ENCODE measurements at places on chromosomes 7 and 10.
A peak's percentile ranks its signal among the peaks of the same experiment; 100 is the strongest.

DNA sequence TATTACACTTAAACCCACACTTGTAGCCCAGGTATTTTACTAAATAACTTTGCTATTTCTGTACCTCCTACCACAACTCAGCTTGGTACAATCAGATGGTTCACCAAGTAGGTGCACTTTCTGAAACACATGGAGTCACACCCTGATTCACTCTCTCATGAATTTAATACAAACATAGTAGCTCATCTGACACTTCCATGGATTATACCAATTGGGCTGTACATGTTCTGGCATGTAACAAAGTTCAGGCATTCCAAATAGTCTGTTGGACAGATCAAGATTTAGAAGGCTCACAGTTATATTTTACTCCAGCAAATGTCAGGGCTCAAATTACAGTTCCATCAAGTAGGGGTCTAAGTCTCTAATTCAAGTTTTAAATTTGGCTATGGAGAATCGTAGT is 62.2 kb upstream of the RNF148 start:
- DNase-seq, result no peak

DNA sequence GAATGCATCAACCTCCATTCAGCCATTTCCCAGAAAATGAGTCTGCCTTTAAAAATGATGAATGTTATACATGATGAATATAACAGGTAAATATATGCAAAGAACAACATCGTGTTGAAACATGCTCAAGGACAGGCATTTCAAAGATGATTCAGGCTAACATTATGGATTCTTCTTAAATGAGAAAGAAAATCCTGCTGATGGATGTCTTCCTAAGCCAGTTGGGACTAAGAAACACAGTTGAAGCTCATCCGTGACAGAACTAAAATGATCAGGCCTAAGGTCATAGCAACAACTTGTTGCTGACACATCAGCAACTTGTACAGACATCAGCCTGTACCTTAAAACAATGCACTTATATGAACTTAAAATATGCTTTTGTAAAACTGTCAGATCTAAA is 267.9 kb downstream of the MAGI2 start:
- DNase-seq, result no peak

DNA sequence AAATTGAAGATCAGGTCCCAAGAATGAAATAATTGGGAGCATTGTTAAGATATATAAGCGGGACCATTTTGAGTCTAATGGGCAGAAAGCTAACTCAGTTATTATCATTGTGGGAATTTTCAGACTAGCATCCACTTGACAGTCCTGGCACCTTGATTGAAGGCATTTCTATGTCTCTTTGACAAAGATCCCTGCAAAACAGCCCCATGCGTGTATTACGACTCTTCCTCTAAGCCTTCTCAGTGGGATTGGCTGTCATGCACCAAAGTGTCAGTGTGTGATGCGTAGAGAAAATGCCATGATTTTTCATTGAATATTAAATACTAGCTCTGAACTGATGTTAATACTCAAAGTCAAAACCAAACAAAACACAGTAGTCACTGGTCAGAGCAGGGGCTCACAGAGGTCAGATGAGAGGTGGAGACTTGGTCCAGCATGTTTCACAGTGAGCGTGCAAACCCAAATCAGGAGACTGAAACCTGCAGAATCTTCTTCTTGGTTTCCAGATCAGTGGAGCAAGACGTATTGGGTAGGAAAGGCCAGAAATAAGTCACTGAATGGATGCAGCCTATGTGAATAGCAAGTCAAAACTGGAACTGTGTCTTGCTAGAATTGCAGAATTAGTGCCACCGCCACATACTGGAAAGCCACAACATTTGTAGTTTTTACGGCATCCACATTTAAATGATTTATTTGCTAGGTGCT is 303.6 kb upstream of the AKR1E2 start:
- no peak for DNase-seq

GRCh38 chr7:128912281-128912680 is 1.8 kb upstream of the KCP start:
- no peak for DNase-seq

DNA sequence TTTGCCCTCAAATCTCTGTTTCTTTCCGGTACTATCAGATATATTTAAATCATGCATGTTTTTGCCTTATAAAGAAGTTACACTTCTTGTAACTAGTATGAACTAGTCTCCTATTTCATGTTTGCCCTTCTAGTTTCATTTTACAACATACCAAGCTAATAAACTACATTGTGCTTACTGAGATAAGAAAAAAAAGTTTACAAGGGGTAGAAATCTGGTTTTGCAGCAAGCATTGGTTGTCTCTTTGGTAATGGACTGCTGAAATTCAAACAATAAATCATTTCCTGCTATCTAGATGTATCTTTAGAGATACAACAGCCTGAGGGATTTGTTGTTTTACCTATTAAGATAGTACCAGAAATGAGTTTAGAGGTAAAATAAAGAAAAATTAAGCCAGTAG is 18.8 kb downstream of the PTTG1IP2 start:
- DNase-seq, result no peak

- no peak for DNase-seq
These were observed 196.9 kb upstream of the CDCA7L start for GRCh38 chr7:22142572-22142971.

GRCh38 chr10:82738592-82738991 is 863.6 kb downstream of the NRG3 start:
- DNase-seq, result no peak

DNA sequence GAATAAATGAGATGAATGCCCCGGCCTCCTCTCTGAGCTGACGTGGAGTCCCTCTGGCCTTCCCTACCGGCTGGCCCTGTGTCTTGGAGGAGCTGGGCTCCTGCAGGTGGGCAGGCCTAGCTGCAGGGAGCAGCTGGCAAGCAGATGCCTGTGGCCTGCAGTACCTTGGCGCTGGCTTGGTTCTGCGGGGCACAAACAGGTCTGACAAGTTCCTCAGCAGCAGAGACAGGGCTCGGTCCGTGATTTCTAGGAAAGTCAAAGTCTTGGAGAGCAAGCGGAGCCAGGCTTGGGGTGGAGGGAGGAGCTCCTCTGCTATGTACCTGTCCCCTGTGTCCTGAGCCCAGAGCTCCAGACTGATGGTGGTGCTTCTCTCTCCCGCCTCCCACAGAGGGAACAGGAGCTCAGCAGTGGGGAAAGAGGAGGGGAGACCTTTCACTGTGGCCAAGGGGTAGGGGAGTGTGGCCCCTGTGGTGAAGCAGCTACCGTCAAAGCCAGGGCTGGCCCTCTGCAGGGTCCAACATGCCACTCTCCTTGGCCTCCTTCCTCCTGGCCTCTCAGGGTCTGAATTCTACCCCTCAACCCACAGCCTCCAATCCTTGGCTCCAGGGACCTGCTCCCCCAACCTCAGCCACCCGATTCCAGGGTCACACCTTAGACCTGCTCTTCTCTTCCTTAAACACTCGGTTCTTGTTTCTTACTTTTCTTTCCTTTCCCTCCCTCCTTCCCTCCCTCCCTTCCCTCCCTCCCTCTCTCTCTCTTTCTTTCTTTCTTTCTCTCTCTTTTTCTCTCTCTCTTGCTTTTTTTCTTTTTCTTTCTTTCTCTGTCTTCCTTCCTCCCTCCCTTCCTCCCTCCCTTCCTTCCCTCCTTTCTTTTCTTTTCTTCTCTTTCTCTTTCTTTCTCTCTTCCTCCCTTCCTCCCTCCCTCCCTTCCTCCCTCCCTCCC is 20.1 kb downstream of the MYL10 start:
- DNase-seq, result no peak

DNA sequence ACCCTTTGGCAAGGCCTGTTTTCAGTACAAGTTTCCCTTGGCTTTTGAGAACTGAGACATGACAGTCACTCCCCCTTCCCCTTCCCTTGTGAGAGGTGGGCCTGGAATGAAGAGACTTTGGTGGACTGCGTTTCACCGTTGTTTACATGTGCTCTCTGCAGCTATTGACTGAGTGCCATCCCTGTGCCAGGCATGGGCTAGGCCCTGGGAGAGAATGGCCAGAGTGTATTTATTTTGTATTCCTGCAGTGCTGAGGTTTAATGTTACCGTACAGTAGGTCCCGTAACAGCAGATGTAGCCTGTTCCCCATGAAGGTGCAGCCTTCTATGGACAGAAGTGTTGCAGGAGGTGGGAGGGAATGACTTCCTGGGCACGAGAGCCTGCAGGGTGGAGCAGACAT is 50.0 kb downstream of the TACR2 start:
- no peak for DNase-seq

DNA sequence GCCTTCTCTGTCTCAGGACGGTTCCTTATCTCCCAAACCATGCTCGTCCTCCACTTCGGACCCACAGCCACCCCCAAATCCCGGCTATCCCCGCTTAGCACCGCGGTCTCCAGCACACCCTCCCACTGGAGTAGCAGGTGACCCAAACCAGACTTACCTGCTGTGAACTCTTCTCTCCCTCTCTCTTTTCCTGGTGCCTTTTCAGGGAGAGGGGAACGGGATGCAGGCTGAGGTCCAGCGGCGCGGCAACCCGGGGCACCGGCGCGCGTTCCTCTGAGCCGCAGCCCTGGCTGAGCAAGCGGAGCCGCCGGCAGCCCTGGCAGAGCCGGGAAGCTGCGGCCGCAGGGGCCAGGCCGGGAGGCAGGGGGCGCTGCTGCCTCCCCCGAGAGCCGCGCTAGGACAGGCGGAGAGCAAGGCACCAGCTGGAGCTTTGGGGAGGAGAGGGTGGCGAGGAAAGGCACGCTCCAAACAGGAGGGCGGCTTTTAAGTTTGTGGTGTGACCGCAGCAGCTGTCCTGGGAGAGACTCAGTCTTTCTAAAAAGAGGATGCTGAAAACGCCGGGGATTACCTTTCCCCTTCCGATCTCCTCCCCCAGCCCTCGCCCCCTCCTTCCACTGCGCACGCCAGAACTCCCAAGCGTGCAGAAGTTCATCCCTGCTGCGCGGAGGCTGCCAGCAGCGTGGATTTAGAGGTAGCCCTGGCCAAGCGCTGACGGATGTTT is at the start of gene SEMA3D:
Gene SEMA3D, minus strand, starts transcription at position 536 of the 721 bp plus-strand sequence. CDS start 65,165 bp downstream, outside the sequence.
- DNase-seq, result no peak

DNA sequence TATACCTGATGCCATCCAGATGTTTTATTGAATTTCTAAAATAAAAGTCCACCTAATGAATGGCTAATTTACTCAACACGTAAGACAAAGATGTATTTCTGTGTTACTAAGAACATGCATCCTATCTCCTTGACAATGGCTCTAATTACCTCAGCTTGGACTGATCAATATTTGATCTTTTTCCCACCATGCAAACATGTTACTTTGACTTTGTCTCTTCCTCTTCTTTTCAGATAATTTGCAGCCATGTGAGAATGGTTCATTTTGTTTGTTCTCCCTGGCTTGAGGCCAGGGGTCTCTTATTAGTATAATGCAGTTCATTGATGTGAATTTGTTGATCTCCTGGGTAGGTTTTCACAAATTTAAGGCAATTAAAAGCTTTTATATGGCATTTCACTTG is 302.1 kb downstream of the ADK start:
- no peak for DNase-seq

DNA sequence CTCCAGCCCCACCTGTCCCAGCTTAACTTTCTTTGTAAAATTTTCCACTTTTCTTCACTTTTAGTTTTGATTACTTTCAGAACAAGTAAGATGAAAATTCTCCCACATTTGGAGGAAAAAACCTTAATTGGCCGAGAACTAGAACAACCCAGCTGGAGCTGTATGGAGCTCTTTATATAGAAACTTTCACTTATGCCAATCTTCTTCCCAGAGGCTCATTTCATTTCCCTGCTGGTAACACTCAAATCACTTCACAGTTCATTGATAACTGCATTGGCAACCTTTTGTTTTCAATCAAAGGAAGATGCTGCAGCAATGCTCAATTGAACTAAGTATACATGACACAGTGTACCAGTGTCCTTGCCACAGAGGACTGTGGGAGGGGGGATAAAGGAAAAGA is 176.2 kb upstream of the NOBOX start:
- no peak for DNase-seq

DNA sequence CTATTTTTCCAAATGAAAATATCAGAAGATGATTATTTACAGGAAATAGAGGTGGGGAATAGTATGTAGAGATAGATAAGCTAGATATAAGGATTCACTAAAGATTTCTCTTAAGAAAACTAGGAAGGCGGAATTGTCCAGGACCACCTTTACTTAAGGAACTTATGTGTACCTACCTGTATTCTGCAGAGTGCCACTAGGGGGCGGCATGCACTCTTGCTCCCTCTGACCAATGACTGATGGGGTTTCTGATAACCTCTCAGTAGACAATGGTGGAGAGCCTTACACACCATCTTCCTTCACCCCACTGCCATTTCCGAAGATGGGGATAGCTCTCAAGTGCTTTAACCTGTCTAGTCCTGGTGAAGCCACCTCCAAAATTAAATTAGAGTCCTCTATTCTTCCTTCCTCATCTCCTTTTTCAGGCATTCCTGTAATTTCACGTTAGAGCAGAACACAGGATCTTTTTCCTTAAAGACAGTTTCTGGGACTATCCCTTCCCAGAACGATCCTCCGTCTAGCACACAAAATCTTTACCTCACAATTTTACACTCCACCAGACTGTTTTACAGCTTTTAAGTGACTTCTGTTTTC is 453.1 kb downstream of the SORCS1 start:
- no peak for DNase-seq

DNA sequence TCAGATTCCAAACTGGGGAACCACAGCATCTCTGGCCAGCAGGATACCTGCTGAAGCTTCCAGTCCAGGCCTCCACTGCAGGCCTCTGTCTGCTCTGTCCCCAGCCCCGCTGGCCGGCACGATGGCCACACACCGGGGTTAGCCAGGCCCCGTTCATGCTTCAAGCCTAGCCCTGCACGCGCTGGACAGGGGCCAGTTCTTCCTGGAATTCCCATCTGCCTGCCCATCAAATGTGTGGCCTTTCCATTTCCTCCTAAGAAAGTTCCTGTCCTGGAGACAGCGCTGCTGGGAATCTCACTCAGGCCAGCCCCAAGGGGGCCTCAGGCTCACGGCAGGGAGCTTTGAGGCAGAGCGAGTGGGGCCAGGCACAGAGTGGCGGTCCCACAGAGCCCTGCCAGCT is 18.0 kb downstream of the SH2B2 start:
- DNase-seq, result no peak

DNA sequence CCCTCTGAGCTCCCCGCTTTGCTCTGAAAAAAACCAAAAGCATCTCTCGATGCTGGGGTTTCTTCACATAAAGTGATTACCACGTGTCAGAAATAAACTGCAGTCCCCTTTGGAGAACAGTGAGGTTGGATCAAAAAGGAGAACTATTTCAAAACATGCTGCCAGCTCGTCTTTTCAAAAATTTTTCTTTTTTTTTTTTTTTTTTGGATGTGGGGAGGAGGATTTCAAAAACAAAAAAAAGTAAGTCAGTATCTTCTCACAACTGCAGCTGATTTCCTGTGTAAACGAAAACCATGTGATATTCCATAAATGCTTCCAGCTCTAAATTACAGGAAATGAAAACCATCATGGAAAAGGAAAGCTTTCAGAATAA is 155.0 kb upstream of the LYZL2 start:
- DNase-seq, result no peak

DNA sequence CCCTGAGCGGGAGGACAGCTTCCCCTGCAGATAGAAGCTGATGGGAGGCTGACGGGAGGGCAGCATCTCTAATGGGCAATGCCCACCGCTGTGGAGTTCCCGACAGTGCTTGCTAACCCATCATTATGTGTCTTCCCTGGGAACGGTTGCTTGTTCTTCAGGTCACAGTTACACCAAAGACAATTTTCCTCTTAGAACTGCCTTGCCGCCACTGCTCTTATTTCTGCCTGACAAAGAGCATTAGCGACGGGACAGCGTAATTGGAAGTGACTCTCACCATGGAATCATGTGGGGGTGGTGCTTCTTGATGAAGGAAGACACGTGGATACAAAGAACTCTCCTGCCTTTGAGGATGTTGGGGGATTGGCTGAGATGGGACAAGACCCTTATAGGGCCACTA is 81.3 kb upstream of the NPS start:
- no peak for DNase-seq

GRCh38 chr10:3935141-3935540 is 150.1 kb upstream of the KLF6 start:
- peak; percentile 69 for DNase-seq

Measured in activated CD4-positive, alpha-beta T cell treated with anti-CD3 and anti-CD28 coated beads, Interleukin-2, amount 50 U/mL, for 4 hours (primary cell).